Epithelial cell of esophagus (primary cell): ENCODE measurements at places on chromosomes 1 and 21.

DNA sequence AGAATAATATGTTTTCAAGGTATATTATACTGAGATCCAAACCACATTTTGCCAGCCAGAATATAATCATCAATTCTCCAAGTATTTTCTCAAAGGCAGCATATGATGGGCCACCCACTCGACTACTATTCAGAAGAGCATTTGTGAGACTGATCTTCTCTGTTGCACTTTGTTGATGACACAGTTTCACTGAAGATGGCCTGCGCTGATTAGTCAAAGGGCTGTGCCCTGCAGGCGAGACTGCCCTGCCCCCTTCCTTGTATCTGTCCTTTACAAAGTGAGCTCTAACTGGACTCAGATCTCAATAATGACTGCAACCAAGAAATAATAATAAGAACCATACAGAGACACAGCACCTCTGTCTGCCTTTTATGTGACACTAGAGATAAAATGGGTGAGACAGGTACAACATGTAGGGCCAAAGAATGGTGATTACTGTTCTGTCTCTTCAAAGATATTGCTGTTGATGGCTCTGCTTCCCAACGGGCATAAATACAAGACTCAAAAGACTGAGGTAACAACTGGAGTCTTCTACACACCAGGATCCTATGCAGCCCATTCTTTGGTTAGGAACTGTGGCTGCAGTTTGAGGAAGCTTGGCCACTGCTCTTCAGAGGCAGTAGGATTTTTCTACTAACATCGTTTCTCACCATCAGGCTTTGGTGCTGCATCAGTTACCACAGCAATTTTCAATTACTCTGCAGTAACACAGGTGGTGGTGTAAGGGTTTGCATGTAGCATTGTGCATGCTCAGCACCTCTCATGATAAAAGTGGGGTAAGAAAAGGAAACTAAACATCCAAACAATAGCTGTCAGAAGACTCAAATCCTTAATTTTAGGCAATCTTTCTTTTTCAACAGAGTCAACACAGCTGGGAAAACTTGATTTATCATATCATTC lies 481.1 kb downstream of the PTBP2 start:
- DNase-seq = peak; percentile 23

GRCh38 chr1:243271996-243272395 lies 16.2 kb downstream of the SDCCAG8 start:
- DNase-seq = no peak

DNA sequence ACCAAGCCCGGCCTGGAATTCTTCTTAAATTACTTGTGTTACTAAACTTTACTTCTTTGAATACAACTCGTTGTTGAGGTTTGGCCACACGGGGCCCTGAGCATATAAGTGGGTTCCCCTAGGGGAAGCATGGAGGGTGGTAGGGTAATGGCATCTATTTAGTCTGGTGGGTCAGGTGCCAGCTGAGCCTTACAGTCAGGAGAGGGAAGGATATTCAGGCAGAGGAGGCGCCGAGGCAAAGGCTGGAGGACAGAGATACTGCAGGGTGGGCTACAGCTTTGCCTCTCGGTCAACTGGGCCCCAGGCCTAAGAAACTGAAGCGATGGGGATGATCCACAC lies 424 bp upstream of the NECAP2 start:
- no peak for DNase-seq

GRCh38 chr21:46021398-46021797 lies 39.8 kb downstream of the COL6A1 start:
- DNase-seq = no peak

DNA sequence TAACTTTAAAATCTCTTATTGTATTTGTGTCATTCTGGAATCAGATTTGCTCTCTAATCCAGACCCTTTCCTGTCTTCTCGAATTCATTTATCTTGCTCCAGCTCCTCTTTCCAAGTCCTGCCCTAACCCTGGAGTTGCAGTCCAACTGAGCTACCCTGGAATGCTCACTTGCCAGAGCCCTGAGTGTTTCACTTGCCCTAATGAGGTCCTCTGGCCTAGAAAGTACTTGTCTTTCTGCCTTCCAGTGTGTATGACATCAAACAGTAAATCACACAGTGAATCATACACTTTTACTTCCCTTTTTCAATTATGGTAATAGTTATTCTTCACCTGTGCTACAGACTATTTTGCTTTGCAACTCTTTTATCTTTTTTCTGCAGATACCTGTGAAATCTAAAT lies 96.9 kb downstream of the NEK7 start:
- DNase-seq = peak; percentile 78
